NCI-H1105 treated with DMSO at 0.1 percent for 48 hours (cell line): ENCODE measurements at places on chromosomes 6 and 20.
A peak's percentile ranks its signal among the peaks of the same experiment; 100 is the strongest.

DNA sequence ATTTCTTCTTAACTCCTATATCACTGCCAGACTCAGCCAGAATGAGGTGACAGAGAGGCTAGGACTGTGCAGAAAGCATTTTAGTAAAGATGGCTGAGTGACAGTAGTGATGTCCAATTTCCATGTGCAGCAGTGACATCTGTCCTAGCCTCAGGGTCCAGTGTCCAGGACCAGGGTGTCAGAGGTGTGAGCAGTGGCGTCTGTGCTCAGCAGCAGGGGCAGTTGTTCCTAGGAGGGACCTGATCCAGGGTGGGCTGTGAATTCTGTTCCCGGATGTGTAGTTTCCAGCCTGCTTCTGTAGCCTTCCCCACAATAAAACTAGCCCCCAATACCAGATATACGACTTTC is 6.0 kb downstream of the HLA-B start:
- no peak for DNase-seq

DNA sequence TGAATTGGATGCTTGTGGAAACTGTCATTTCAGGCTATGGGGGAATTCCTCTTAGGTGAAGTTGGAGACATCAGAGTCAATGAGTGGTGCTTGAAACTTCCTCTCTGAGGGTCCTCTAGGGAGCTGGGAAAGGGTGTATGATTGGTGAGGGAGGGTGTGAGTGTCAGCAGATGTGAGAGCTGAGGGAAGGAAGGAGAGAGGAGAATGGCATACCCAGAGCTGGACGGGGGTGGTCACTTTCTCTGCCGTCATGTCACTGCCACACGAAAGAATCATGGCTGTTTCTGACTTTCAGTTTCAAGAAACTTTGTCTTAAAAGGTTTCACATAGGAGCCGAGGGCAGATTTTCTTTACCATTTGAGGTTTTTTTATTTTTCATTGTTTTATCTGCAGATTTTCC is 50.3 kb downstream of the DEK start:
- DNase-seq: no peak

- peak; percentile 17 for DNase-seq
Measured at GRCh38 chr20:35698298-35699126, 640 bp downstream of the NFS1 start.

DNA sequence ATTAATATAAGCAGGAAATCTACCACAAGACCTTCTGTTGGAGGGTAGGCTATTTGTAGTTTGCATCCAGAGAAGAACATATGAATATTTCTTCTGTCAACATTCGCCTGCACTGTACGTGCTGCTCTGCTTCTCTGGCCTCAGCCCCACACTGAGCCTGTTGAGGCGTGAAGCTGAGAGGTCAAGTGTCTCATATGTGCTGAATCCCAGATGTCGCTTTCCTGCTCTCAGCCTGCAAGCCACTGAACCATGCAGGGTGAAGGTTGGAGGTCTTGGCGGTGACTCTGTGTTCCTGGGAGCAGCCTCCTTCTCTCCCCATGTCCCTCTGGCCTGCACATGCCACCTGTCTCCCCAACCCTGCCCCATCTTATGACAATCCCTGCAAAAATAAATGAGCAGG is 83.6 kb downstream of the TMEM170B start:
- DNase-seq: no peak

GRCh38 chr20:16714242-16714641 is 15.6 kb upstream of the SNRPB2 start:
- no peak for DNase-seq

GRCh38 chr6:23559587-23560343 is 566.2 kb upstream of the NRSN1 start:
- DNase-seq: no peak

- no peak for DNase-seq
Measured at GRCh38 chr20:19047040-19047950, 165.1 kb upstream of the SLC24A3 start.

DNA sequence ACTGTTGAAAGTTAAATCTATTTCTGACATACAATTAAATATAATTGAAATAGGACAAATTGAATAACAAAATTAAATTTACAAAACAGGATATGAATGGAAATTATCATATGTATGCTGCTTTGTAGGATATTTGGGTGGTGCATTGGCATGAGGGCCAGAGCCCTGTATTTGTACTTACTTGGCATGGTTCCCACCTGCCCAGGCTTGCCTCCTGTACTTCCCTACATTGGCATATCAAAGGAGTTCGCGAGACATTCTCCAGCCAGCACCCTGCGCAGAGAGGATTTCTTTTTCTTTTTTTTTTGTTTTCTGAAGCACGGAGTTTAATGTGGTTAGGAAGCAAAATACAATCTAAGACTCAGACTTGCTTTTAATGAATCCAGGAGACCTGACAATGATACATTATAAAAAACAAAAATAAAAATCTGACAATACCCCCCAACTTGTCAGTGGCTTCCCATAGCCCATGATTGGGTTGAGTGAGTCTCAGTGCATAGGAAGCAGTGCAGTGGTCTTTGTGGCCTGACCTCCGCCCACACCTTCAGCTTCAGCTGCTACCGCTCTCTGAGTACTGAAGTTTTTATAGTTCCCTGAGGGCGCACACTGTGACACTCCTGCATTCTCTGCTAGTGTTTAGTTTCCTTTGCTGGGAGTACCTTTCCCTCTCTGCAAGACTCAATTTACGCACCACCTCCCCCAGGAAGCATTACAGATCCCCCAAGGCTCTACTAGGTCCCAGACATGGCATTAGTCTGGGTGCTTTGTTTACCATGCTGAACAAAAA is 440.8 kb downstream of the UTRN start:
- no peak for DNase-seq

DNA sequence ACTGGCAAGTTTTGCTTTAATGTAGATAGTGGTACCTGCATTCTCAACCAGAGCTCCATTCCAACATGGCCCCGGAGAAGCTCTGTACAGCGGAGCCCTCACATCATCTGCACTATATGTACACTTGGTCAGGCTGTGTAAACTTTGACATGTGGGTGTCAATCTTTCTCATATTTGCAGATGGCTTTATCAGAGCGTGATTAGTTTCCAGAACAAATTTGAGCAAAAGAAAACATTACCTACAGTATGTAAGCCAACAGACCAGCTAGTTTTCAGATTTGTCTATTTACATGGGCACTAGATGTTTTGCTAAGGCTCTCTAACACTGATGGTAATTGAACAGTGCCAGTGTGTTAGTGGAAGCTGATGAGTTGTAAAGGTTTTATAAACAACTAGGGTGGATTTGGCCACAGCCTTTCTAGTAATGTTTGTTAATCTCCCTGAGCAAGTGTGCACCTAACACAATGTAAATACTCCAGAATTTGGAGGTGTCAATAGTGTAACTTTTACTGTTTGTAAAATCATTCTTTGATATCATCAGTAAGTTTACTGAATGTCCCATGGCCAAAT is 131.8 kb downstream of the FOXA2 start:
- no peak for DNase-seq

- DNase-seq: no peak
Measured at GRCh38 chr20:49769048-49769581, 43.5 kb upstream of the SLC9A8 start.

- no peak for DNase-seq
Measured at GRCh38 chr6:34281702-34282334, 33.0 kb upstream of the SMIM29 start.

DNA sequence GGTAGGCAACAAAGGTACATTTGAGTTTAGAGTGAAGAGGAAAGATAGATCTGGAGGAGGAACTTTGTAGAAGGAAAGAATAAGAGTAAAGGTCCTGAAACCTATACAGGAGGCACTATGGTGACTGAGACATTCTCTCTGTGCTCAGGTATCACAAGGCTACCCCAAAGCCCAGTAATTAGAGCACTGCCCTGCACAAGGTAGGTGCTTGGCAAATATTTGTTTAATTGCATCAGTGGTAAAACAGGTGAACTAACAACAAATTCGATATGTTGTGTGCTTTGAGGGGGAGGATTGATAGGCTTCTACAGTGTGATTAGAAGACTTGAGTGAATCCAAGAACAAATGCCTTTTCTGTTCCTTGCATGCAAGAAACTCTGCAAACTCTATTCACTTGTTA is 6.8 kb upstream of the TSHZ2 start:
- no peak for DNase-seq

GRCh38 chr6:91141346-91141745 is 554.5 kb upstream of the MAP3K7 start:
- no peak for DNase-seq

DNA sequence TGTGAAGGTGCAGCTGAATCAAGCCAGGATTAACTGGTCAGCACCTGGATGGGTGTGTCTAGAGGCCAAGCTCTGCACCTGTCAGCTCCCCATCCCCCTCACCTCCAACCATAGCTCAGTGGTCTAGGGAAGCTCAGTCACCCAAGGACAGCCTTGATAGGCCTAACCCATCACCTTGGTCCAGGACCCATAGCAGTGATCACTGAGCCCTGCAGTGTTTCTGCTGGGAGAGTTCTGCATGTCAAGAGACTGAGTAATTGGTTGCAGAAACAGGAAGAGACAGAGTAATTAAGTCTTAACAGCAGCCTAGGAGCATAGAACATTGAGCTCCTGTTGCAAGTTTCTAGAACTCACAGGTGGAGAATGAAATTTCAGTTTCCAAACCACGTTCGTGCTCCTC is 18.7 kb upstream of the RALGAPB start:
- no peak for DNase-seq

DNA sequence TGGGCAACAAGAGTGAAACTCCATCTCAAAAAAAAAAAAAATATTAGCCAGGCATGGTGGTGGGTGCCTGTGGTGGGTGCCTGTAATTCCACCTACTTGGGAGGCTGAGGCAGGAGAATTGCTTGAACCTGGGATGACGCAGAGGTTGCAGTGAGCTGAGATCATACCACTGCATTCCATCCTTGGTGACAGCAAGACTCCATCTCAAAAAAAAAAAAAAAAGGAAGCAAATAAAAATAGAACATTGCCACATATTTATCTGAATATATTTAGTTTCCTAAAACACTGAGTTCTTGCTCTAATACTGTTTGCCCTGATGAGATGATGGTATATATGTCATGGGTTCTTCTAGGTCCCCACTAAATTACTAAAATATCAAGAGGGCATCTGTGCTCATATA is 28.4 kb downstream of the CASP8AP2 start:
- no peak for DNase-seq

GRCh38 chr6:83117802-83118201 is 50.3 kb downstream of the DOP1A start:
- DNase-seq: no peak

GRCh38 chr6:31979238-31979898 is 2.5 kb upstream of the C4A start:
- DNase-seq: no peak

- DNase-seq: no peak
Measured at GRCh38 chr6:104955927-104956730, 778 bp upstream of the LIN28B start.

DNA sequence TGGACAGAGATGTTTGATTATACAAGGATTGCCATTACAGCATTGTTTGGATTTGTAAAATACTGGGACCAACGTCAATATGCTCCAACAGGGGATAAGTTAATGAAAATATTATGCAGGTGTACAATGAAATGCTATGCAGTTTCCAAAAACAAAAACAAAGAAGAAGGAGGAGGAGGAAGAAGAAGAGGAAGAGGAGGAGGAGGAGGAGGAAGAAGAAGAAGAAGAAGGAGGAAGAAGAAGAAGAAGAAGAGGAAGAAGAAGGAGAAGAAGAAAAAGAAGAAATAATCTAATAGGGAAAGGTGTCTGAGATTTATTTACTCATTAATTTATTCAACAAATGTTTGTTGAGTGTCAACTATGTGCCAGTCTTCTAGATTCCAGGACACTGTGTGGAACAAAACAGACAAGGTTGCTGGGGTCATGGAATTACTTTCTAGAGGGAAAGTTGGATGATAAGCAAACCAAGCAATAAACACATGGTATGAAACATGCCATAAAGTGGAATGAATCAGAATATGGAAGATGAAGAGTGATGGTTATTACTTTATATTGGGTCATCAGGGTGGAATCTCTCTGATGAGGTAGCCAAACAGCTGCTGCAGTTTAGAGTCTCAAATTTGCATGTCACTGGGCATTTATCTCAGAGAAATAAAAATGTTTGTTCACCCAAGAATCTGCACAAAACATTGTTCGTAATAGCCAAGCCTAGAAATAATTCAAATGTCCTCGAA is 6.3 kb upstream of the TRIM27 start:
- DNase-seq: no peak

DNA sequence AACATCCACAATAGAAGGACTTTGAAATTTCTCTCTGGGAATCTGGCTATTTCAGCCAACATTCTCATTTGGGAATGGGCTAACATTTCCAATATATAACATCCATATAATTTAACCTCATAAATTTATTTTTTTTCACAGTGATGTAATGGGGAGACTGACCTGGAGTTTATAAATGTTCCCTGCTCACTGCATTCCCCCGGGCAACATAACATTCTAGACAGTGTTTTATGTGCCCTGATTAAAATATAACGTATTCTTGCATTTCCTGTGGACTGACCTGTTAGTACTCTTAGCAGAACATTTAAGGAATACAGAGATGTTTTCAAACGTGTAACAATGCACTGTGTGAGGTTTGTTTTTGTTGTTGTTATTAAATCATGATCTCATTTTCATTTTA is 20.9 kb downstream of the TSHZ2 start:
- no peak for DNase-seq

DNA sequence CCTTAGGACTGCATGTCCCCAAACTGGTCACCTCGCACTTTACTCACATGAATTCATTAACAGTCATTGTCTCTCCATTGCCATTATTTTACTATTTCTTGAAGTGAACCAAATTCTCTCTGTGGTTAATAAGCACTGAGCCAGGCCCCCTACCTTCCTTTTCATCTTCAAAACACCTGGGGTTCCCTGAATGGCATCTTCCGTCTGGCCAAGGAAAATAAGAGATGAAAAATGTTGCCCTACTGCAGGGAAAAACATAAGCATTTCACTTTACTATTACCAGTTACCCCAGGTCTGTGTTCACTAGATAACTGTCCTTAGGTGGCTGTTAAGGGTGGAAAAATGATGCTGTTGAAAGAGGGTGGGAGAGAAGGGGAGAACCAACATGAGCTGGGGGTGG is 10.0 kb upstream of the NKX2-2 start:
- no peak for DNase-seq

DNA sequence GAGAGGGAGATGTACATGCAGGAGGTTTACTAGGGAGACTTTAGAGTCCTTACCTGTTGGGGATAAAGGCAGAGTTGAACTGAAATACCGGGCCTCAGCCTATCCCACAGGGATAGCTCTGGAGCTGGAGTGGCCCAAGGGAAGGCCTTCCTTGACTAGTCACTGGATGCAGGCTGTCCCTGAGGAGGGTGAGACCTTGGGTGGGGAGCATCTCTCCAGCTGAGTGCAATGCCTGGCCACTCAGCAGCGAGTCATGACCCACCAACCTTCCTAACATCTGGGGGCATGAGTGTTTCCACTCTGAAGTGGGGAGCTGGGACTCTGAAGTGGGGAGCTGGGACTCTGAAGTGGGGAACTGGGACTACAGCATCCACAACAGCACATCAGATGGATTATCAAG is 46.1 kb upstream of the ENPP5 start:
- DNase-seq: no peak

GRCh38 chr6:90216072-90216977 is 80.3 kb downstream of the BACH2 start:
- DNase-seq: no peak

DNA sequence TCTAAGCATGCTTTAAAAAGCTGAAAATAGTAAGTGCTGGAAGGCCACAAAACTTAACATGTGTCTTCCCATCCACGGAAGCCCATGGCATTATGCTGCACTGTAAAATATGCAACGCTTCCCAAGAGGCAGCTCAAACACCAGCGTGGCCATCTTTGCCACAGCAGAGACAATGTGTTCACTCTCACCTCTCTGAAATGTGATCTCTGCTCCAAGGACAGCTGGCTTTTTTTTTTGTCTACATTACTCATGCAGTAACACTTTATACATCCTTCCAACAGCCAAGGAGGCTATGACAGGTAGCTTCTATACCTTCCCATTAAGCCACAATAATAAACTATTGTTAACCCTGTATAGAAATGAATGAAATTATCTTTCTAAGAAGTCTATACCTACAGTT is 49.2 kb downstream of the BLOC1S5 start:
- DNase-seq: peak; percentile 2
